ENCODE measurements at places on chromosomes 6 and 20.

- no peak for DNase-seq
Measured at GRCh38 chr6:25747477-25747876, 7.1 kb upstream of the SLC17A4 start.

DNA sequence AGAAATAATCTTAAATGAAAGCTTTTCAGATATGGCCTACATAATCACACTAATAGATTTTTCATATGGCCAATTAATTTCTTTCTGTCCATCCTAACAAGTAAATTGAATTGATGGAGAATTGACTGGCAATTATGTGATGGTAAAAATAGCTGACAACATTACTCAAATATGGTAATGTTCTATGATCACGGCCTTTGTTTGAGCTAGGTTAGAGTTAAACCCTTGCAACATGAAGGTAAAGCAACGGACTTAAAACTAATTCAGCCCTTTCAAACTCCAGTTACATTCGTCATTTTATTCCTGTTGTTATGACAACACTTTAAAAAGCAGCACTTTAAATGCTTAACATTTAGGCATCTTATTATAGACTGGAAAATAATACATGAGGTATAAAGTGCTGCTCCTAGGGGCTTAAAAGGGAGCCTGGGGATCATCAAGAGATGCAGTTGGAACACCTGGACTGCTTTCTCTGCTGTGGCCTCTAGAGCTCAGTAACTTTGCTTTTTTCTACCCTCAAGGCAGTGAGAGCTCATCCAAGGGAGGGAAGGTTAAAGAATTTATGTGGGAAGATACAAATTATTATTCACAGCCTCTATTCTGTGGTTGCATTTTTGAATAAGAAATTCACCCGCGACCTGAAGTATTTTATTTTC lies 46.9 kb downstream of the RIPOR2 start:
- no peak for DNase-seq

DNA sequence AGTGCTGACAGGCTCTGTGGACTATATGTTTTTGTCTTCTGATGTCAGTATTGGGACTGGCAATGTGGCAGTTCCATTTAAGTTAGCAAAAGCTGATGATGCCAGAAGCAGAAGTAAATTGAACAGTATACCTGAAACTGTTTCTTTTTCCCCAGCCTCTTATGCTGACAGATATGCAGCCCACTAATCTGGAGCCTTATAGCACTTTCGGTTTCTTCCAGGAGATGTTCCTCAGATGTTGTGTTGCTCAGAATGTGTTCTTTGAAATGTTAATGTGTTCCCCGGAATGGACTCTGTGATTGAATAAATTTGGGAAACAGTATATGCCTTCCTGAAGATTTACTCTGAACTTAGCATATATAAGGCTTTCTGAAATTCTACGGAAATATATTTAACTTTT lies 80.7 kb upstream of the MRAP2 start:
- DNase-seq = no peak

DNA sequence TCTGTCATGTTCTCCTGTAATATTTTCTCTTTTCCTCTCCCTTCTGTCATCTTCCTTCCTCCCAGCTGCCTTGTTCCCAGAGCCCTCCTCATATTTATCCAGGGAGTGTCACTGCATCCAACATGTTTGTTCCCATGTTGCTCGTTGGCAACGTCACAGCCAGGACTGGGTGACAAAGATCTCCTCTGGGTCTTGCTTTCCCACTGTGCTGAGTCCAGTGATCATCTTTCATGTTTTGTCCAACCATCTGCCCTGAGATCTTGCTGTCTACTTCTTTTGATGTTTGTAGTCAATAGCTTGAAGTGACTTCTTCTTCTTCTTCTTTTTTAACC lies 26.6 kb downstream of the FARS2 start:
- DNase-seq = no peak

- no peak for DNase-seq
Measured at GRCh38 chr6:104633125-104633524, 226.6 kb downstream of the HACE1 start.

GRCh38 chr6:16239798-16240123 lies 1.4 kb downstream of the GMPR start:
- DNase-seq = no peak

GRCh38 chr6:132128424-132128823 lies 177.3 kb upstream of the CCN2 start:
- no peak for DNase-seq

- no peak for DNase-seq
Measured at GRCh38 chr6:100427452-100427851, 37.3 kb downstream of the SIM1 start.

GRCh38 chr20:24658920-24659660 lies 189.7 kb downstream of the SYNDIG1 start:
- DNase-seq = no peak

DNA sequence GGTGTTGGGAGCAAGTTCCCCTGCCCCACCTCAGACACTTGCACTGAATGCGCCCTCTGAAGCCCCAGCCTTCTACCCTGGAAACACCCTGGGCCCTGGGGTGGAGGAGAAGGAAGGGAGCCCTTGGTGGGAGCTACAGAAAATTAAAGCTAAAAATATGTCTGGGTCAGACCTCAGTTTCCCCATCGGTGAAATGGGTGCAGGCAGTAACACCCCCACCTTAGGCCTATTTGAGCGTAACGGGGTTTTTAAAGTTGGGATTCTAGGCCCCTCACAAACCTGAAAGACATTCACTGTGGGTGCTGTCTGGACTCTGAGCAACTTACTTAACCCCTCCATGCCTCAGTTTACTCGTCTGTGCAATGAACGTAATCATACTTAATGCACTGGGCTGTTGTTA lies 19.3 kb upstream of the CDH22 start:
- no peak for DNase-seq

DNA sequence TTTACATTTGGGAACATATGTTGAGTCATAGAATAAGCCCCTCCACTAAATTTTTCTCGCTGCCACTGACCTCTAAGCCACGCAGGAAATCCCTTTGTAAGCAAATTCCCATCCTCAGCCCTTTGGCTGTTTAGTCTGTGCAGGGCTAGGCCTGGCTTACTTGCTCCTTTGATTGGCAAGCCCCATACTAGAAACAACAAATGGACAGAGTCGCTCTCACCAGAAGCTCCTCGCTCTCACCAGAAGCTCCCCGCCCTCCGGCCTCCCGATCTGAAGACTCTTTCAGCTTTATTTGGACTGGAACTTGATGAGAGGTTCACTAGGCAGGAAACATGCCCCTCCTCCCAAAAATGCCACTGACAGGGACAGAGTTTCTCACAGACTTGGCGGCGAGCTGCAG lies 149.2 kb upstream of the EXOC2 start:
- DNase-seq = no peak

GRCh38 chr6:161542346-161542980 lies 268.6 kb upstream of the AGPAT4 start:
- no peak for DNase-seq

- no peak for DNase-seq
Measured at GRCh38 chr20:1242530-1242929, 16.7 kb downstream of the RAD21L1 start.

DNA sequence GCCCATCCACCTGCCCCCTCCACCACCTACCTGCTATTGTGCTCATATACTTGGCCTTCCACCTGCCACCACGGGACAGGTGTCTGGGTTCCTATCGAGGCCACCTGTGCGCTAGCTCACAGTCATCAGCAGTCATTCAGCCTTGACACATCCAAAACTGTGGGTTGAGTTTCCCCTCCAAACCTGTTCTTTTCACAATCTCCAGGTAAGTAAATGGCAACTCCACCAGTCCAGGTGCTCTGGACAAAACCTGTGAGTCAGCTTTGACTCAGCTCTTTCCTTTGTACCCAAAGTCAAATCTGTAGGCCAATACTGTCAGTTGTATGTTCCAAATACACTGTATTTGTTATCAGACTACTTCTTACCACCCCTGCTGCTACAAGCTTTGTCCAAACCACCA lies 52.6 kb downstream of the SPTLC3 start:
- no peak for DNase-seq

GRCh38 chr6:38753707-38754106 lies 38.6 kb downstream of the DNAH8 start:
- no peak for DNase-seq

DNA sequence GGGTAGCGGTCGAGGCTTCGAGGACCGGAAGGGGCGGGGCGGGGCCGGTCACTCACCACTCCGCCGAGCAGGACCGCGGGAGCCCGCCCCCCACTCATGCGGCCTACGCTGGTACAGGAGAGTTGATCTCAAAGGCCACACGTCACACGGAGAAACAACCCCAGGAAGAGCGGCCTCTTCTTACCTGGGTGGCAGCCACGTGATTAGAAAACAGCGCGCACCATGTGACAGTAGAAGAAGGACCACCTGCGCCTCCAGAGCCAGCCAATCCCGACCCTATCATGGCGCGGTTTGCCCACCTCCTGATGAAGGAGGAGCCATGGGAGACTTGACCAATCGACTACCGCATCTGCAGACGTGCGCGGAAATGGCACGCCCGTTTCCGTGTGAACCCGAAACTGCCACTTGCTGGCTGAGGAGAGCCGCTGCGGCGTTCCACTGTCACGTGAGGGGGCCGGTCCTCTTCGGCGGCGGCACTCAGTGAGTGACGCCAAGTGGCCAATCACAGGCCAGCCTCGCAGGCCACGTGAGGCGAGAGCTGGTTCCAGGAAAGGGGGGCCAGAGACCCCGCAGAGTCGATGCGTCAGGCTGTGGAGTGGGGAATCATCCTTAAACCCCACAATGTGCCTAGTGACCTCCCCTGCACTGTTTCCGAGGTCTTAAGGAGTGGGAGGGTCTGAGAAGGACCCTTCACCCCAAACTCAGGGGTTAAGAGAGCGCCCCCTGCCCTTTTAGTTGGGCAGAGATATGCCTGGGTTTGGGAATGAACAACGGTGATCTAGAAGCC lies at the start of gene CUTA:
Gene CUTA, minus strand, starts transcription at position 205 of the 787 bp plus-strand sequence. Its CDS starts 107 bp downstream, at position 98.
- DNase-seq = peak; percentile 98

Measured in Panc1 (cell line).